ENCODE measurements at places on chromosomes 6 and 20.

- no peak for DNase-seq
These were observed 258.2 kb downstream of the EYS start for GRCh38 chr6:65448866-65449265.

- no peak for DNase-seq
These were observed 2.5 kb downstream of the SMIM13 start for GRCh38 chr6:11096109-11096508.

DNA sequence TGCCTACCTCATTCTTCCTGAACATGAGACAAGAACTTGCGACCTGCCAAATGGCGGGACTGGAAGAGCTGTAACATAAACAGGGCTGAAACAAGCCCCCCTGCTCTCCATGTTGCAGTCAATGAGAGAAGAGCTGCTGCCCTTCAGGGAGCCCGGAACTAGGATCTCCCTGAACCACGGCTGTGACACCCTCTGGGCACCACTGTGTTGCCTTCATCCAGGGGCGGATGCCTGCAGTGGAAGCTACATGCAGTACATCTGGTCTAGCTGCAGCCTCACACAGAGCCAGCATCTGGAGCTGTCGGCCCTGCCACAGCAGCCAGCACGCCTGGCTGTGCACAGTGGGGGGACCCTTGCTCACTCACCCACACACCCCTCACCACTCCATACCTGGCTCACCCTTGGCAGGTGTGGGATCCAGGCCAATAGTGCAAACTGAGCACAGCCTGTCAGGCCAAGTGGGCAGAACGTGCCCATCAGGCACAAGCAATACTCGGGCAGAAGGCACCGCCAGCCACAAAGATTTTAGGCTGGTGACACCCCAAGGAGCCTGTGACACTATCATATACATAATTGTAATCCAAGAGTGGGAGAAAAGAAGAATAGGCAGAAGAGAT, 451.3 kb downstream of the HTR1B start:
- no peak for DNase-seq

DNA sequence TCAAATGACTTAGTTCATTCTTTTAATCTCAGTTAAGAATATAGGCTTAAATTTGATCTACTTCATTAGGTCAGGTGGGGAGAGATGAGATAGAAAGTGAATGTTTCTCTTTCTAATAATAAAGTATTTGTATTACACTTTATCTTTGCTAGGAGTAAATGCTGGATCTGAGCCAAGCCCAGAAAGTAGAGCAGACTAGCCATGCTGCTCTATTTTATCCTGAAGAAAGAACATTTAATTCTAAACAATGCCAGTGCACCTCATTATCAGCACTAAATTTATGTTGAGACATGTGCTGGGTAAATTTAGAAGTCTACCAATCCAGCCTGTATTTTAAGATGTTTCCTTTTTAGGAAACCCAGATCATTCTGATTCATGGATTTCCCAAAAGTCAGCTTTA, 43.5 kb downstream of the AKIRIN2 start:
- no peak for DNase-seq

DNA sequence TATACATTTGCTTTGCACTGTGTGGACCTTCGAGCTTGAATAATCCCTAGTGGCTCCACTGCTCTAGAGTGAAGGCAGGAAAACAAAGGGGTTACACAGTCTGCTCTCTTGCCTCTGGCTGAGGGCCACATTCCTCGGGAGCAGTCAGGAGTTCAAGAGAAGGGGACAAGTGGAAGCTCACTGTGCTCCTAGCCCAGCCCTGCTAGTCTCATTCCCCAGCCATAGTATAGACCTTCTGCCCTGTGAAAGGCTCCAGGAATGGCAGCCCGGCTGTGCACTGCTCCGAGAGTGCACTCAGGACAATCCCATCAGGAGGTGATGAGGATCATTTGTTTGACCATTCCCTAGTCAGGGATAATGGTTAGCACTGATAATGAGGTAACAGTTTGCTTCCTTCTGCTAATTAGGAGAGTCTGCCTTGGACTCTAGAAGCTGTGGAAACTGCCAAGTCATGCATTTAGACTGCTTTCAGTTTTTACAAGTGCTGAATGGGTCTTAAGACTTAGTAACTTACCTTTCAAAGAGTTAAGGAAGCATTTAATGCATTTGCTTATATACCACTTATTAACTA, 8.5 kb downstream of the IYD start:
- DNase-seq = no peak

GRCh38 chr6:157613011-157613522, 210.0 kb upstream of the SNX9 start:
- DNase-seq = no peak

- no peak for DNase-seq
These were observed 1106.2 kb upstream of the GJE1 start for GRCh38 chr6:141026504-141026903.

DNA sequence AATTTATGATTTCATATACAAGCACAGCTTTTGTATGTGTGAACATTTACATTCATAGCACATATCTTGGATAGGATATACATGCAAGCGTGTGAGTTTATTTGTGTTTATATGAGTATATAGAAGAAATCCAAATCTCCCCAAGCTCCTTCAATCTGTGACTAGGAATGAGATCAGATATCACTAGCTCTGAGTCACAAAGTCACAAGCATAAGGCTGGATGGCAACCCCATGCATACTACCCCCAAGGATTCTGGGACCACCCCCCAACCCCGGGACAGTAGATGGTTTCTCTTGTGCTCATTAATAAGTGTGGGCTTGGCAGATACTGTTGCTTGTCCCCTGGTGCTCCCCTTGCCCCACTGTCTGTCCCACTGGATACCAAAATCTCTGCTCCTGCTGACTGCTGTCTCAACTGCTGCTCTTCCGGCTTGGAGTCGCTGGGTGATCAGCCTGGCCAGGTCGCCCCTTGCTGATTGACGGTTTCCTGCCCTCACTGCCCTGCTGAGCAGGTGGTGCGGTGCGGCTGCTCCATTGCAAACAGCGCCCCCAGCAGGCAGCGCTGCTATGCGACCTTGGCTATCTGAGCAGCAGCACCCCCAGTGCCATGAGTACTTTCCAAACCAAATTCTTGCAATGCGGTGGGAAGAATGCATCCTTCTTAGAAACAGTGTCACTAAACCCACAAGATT, 279.4 kb downstream of the CD83 start:
- no peak for DNase-seq

- DNase-seq = no peak
These were observed 365.6 kb downstream of the FARS2 start for GRCh38 chr6:5626727-5627426.

GRCh38 chr20:51258582-51259165, 235.8 kb upstream of the KCNG1 start:
- DNase-seq = no peak

DNA sequence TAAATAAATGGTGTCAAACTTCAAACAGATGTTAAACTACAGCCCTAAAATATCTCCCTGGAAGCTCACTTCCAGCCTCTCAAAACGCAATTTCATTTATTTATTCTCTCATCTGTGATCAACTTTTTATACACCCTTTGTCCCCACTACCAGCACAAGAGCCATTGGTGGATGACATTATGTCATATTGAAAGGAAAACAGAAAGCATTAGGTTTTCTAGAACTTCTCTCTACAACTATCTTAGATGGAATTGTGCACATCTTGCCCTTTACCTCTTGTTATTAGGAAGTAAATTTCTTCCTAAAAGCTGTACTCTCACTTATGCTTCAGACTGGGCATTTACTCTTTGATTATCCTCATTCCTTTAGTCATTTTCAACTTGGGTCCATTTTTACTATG, 771.2 kb upstream of the GJE1 start:
- no peak for DNase-seq

- no peak for DNase-seq
These were observed 6.5 kb upstream of the TMEM242 start for GRCh38 chr6:157329829-157330228.

DNA sequence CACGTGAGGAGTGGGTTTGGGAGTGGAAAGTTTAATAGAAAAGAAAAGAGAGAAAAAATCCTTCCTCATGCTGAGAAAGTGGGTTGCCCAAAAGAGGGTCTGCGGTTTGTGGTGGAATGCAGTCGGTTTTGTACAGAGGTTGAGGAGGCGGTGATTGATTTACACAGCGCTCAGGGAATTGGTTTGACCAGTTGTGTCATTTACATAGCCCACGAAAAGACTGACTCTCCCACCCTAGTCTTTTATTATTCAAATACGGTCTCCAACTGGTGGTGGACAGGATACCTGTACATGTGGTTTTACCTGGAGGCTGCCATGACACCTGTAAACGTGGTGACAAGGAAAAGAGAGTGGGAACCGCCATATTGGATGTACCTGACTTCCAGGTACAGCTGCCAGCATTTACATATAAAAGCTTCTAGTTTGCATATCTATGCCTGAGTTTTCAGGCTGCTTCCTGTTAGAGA, 42.1 kb downstream of the HLA-DPB1 start:
- DNase-seq = no peak

DNA sequence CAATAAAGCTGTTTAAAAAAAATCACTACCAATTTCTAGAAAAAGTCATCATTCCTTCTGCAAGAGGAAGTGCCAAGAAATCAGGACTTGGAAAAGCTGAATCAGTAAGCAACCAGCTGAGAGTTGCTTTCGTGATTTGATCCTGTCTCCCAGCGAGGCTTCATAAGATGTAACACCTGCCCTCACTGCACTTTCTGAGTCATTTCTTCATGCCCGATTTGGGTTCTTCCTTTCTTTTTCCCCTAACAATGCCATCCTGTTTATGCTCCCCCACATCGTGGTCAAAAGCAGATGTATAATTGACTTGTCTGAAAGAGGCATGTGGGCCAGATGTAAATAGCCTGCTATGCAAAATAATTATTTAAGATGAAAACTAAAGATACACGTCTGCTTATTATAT, 52.1 kb downstream of the RIPOR2 start:
- DNase-seq = no peak

- DNase-seq = no peak
These were observed 189.2 kb downstream of the ASCC3 start for GRCh38 chr6:100691972-100692371.

DNA sequence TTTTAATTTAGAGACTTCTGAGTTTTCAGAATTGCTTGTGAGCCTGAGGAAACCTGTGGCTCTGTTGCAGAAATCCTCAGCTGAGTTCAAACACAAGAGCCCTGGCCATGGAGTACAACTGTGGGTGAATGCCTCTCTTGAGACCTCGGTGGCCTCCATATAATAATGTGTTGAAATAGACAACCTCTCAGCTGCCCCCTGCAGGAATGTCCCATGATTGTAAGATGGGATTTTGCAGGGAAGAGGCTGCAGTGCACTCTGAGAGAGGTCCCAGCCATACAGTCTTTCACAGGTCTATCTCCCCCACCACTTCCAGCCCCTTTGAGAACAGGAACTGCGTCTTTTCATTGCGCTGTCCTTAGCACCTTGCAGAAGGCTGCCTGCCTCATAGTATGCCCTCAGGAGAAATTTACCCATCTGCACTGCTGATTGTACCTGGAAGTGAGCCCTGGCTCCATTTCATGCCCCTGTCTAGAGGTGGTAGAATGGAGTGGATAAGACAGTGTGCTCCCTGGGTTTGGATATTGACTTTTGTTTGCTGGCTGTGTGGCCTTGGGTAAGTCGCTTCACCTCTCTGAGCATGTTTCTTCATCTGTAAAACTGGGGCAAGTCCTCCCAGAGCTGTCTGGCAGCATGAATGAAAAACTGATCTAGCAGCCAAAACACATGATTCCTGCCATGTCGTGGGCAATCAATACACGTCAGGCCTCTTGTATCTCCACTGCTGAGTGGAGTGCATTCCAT, 16.8 kb upstream of the CDH22 start:
- DNase-seq = no peak

DNA sequence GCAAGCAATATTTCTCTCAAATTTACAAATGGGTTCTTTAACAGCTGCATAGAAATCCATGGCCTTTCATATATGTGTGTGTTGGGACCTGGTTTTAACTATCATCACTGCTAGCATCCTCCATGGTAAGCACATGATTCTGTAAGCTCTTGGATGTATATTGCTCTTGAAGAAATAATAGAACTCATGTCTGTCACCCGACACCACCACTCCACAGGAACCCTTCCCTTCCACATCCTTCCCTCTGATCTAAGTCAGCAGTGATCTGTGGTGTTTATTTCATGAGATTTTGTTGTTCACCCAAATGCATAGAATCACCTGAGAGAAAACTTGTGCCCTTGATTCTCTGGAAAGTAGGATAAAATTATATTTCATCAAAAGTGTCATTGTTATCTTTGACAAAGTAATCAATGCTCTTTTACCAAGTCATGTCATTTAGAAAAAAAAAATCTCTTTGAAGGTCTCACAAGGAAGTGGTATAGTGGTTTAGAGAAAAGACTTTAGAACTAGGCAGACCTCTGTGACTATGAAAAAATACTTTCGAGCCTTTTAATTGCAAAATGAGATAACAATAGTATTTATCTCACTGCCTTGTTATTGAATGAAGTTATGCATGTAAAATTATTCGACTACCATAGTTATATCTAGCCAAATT, 649.8 kb upstream of the SLC35B3 start:
- no peak for DNase-seq

DNA sequence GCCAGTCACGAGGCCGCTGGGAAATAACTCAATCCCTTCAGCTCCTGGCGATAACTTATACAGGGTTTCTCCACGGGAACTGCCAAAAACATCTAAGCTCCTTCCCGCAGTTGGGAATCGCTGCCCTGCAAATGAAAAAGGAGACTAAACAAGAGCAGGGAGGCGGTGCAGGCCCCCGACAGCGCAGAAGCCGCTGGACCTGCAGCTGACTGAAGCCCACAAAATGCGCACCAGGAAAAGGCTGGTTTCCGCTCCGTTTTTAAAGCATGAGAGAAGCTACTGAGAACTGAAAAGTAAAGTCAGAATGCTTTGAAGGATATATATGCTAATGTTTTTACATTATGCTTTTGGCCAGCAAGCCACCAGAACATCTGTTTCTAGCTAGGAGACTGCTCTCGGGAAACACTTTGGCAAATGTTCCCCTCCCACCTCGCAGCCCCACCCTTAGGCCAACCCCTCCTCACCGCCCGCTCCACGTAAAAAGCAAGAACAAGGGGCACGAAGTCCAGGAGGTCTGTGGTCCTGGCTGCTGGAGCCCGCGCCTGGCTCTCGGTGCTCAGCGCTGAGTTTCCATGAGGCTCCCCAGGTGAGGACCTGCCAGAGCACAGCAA, 90.5 kb downstream of the SOD2 start:
- no peak for DNase-seq

DNA sequence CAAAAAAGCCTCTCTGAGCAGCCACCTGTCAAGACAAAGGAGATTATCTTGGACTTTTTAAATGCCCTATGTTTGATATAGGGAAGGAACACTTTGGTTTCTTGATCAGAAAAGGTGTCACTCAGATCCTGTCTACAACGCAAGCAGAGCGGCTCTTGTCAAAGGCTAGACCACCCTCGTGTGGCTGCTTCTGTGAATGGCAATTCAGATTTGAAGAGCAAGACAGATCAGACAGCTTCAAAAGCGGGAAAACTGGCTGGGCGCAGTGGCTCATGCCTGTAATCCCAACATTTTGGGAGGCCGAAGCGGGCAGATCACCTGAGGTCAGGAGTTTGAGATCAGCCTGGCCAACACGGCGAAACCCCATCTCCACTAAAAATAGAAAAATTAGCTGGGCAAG, 10.1 kb upstream of the NXT1 start:
- no peak for DNase-seq

DNA sequence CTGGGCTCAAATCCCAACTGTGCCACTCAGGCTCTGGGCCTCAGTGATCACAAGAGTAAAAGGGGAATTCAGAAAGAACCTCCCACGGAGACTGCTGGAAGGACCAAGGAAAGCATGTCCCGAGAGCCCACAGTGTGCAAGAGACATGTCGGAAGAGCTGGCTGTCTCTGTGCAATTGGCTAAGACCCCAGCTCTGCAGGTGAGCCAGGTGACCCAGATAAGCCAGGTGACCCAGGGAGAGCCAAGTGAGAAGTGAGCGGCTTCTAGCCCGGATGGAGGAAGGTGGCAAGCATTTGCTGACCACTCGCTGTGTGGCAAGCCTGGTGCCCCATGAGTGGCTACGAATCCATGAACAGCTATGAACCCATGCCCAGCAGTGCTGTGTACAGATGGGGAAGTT, 59.1 kb downstream of the RIPOR3 start:
- DNase-seq = no peak
